ENCODE measurements at places on chromosomes 12 and 14. TPM values are rescaled to one million over a fixed set of nuclear protein-coding genes. Genes with fewer than 3 reads are reported as not detected.

The CMKLR1 gene
- 10.0 TPM for total RNA-seq

The TAS2R42 gene
- total RNA-seq = not detected

The BMAL2 gene
- total RNA-seq = 3.7 TPM

The PDE3A gene
- 14.4 TPM for total RNA-seq

The PAX9 gene
- total RNA-seq = 2.8 TPM

The SLC17A8 gene
- total RNA-seq = not detected

The OTUB2 gene
- 2.9 TPM for total RNA-seq

The TBX3 gene
- total RNA-seq = 14.7 TPM

The FBLN5 gene
- total RNA-seq = 46.5 TPM

The ERBB3 gene
- total RNA-seq = 69.5 TPM

The CIROP gene
- not detected for total RNA-seq

The GPX2 gene
- total RNA-seq = 0.20 TPM

The CLEC1A gene
- total RNA-seq = 2.8 TPM

The CCDC38 gene
- total RNA-seq = not detected

The ITPR2 gene
- total RNA-seq = 63.4 TPM

The C14orf180 gene
- total RNA-seq = 6.8 TPM

The MYF5 gene
- 3.5 TPM for total RNA-seq

The GON7 gene
- 8.2 TPM for total RNA-seq

The KRT3 gene
- 0.10 TPM for total RNA-seq

The DRAM1 gene
- total RNA-seq = 4.7 TPM

The MGAT4C gene
- total RNA-seq = 0.79 TPM

The RGS6 gene
- 3.9 TPM for total RNA-seq

The SDS gene
- not detected for total RNA-seq

The FAM186B gene
- 0.59 TPM for total RNA-seq

The DNAL1 gene
- 5.0 TPM for total RNA-seq

The SAMD15 gene
- 0.79 TPM for total RNA-seq

The TAS2R14 gene
- total RNA-seq = 6.8 TPM

The ZFC3H1 gene
- total RNA-seq = 76.9 TPM

The NTN4 gene
- total RNA-seq = 9.4 TPM

The TBC1D30 gene
- 1.5 TPM for total RNA-seq

The GPR65 gene
- total RNA-seq = 1.6 TPM

The DEPDC4 gene
- 1.9 TPM for total RNA-seq

The LTBR gene
- total RNA-seq = 28.2 TPM
